ENCODE measurements at places on chromosomes 16 and 17.

GRCh38 chr16:51399908-51400670 is 249.0 kb upstream of the SALL1 start:
- DNase-seq, result no peak

- DNase-seq, result no peak
Measured at GRCh38 chr17:71458322-71458721, 662.5 kb upstream of the SOX9 start.

DNA sequence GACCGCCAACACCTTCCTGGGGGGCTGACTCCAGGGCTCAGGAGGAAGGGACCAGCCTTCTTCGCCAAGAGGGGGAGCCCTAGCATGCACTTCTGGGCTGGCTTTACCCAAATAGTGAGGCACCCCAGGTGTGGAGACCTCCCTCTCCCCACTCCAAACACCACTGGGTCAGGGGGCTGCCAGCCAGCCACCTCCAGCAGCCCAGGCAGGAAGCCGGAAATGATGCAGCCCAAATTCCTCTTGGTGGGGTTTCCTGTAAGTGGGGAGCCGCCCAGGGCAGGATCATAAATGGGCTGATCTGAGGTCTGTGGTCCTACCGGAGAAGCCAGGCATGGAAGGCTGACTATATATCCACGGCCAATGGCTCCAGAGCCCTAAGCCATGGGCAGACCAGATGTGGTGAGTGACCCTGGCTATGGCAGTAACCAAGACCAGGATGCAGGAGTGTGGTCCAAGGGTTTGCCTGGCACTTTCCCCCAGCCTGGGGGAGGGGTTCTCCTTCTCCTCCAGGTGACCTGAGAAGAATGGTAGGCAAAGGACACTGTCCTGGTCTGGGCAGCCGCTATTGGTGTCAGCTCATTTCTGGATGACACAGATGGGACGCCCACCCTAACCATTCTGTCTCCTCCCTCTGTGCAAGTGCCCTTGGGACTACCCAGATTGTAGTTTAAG is 4.2 kb downstream of the GIT1 start:
- DNase-seq, result no peak

DNA sequence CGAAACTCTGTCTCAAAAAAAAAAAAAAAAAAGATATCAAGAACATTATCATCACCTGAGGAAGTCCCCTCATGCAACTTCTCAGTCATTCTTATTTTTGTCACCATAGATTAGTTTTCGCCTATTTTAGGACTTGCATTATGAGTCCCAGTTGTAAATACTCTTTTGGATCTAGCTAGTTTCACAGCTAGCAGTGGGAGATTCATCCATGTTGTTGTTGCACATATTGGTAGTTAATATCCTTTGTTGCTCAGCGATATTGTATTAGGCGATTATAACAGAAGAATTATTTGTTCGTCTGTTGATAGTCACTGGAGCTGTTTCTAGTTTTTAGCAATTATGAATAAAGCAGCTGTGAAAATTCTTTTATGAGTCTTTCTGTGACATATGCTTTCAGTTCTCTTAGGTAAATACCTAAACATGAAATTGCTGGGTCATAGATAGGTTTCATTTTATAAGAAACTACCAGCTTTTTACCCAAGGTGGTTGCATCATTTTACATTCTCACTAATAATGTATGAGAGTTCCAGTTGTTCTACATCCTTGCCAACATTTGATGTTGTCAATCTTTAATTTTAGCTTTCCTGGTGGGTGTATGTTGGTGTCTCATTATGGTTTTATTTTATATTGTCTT is 40.7 kb upstream of the MAP3K14 start:
- no peak for DNase-seq

DNA sequence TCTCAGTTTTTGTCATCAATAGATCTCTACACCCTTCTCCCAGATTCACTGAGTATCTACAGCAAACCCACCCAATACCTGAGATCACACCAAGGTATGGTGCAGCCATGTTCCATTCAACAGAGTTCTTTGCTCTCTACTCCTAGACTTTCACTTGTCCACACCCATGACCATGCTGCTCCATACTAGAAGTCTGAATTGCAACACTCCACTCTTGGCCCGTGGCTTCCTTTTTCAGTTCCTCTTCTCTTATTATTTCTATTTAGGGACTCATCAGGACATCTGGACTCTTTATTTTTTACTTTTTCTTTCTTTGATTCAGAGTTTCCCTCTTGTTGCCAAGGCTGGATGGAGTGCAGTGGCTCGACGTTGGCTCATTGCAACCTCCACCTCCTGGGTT is 37.1 kb downstream of the YWHAE start:
- no peak for DNase-seq

DNA sequence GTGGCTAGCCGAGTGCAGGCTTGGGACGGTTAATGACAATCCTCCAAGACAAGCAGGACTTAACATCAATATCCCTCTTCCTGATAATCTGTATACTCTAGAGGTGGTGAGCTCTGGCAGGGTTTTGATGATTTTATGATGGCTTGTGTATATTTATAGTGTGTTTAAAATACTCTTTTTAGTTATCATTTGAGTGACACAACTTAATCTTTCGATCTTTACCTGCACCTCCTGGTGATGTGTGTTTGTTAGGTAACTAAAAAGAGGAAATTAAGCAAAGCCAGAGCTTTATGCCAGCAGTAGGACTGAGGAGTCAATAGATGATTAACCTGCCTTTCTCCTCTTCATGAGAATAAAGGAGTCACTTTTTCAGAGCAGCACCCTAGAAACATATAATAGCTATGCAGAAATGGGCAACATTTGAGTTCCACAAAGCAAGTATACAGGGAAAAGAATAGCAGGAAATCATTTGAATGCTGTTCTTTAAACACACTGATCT is 210.5 kb downstream of the IRX3 start:
- no peak for DNase-seq

- DNase-seq, result no peak
Measured at GRCh38 chr17:28363186-28363585, 1.8 kb downstream of the SEBOX start.

- DNase-seq, result no peak
Measured at GRCh38 chr17:58487589-58488427, at the start of gene HSF5. Gene HSF5, minus strand, starts transcription at chr17:58488408. Its CDS starts 134 bp downstream, at chr17:58488274.

GRCh38 chr17:7138800-7139381 is 24.3 kb upstream of the ASGR2 start:
- no peak for DNase-seq

DNA sequence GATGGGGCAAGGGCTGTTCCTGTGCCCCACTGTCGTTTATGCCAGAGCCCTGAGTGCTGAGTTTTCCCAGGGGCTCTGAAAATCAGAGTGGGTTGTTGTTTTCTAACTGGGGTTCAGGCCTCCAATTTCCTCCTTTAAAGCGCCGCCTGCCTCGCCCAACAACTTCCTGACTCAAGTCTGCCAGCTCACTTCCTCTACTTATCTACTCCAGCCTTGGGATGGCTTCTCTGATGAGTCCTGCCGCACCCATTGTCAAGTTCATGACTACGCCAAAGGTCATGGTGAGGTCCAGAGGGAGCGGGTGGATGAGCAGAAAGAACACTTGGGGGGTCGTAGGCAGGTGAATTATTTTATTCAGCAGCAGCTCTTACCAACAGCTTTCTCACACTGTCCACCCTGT is 104.7 kb downstream of the UTP18 start:
- no peak for DNase-seq

- no peak for DNase-seq
Measured at GRCh38 chr16:76800196-76800595, 390.8 kb upstream of the MON1B start.

GRCh38 chr17:6713130-6713917 is at the start of gene SLC13A5:
Gene SLC13A5, minus strand, starts transcription at chr17:6713369. Its CDS starts 36 bp downstream, at chr17:6713333.
- no peak for DNase-seq

DNA sequence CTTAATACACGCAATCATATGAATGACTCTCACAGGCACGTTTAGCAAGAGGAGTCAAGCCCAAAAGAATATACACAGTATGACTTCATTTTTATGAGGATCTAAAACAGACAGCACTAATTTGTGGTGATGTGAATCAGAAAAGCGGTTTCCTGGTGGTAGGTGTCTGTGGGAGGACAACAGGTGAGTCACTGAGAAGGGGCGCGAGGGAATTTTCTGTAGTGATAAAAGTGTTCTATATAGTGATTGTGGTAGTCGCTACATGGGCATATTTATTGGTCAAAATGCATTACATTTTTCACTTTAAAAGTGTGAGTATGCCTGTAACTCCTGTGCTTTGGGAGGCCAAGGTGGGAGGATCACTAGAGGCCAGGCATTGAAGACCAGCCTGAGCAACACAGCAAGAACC is 7.6 kb upstream of the TNRC6A start:
- no peak for DNase-seq

GRCh38 chr17:66441101-66441661 is 138.8 kb downstream of the PRKCA start:
- DNase-seq, result no peak

- no peak for DNase-seq
Measured at GRCh38 chr16:78200623-78201096, 101.2 kb downstream of the WWOX start.

DNA sequence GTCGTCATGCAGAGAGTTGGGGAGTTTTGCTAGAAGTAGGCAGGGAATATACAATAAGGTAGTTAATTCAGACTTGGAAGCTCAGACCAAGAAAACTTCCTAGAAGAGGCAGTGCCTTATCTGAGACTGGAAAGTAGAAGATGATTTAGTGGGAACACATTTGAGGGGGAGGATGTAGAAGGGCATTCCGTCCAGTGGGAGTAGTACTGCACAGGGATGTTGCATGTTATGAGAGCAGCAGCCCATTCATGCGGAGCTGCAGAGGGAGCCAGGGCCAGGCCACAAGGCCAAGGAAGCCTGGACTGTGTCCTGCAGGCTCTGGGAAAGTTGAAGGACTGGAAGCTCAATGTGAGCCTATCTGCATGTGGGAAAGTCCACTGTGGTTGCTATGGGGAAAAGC is 344.5 kb upstream of the EEF2KMT start:
- DNase-seq, result no peak

GRCh38 chr16:35559911-35560636 is 2100.7 kb downstream of the TP53TG3F start:
- no peak for DNase-seq

DNA sequence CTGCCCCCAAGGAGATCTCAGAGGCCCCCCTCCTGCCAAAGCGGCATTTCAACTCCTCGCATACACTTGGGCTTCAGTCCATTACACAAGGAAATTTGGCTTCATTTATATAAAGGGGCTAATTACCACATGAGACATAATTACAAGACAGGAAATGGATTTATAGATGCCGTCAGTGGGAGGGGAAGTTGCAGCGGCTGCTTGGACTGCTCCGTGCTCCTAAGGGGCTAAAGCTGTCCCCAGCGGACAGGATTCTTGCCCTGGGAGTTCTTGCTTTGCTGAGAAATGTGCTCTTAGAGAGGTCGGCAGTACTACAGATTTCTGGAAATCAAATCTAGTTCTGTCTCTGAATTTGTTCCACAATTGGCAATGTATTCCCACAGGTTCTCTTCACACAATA is 57.2 kb upstream of the NLK start:
- DNase-seq, result no peak

- no peak for DNase-seq
Measured at GRCh38 chr17:6454495-6455320, 10.5 kb downstream of the PIMREG start.

DNA sequence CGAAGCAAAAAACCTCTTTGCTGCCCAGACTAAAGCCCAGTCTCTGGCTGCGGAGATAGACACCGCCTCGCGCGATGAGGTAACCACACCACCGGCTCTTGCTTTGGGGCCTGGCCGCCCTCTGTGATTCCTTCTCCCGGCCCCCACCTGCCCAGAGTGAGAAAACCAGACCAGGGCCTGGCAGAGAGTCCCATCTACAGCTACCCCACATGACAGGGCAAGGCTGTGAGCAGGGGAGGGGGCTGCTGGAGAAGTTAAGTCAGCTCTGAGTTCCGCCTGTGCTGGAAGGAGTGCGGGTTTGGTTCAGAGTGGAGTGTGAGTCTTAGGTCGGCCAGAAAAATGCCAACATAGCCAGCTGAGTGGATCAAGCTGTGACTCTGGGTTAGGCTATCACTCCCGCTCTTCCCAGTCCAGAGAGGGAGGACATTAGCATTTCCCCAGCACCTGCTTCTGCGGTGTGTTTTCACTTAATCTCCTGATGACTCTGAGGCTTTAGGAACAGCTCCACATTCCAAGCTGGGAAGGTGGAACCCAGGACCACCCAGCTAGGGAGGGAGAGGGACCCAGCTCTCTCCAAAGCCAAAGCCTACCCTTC is 139.0 kb downstream of the RAB11FIP4 start:
- no peak for DNase-seq

All from GOT3 (cell line).